Prostate gland (tissue), 2 donors: ENCODE measurements at places on chromosomes 1 and 21. TPM values are rescaled to one million over a fixed set of nuclear protein-coding genes. Genes with fewer than 3 reads are reported as not detected.
A peak's percentile ranks its signal among the peaks of the same experiment; 100 is the strongest.

Gene GNG12
- total RNA-seq = 61.5 TPM

DNA sequence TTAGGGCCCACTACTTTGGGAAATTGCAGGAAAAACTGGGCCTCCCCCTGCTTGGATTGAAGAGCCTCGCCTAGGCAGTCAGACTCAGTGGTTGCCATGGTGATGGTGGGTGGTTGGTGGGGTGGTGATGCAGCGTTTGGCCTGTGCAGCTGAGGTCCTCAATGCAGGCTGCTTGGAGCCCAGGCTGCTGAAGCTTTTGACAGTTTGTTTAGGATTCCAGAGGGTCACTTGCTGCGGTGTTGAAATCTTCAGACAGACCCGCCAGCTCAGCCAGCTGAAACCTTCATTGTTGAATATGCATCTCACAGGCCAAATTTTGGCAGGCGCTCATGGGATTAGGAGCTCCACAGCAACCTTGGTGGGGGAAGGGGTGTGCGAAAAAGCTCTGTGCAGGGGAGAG, 67.9 kb downstream of the CACNA1E start:
- DNase-seq = no peak

DNA sequence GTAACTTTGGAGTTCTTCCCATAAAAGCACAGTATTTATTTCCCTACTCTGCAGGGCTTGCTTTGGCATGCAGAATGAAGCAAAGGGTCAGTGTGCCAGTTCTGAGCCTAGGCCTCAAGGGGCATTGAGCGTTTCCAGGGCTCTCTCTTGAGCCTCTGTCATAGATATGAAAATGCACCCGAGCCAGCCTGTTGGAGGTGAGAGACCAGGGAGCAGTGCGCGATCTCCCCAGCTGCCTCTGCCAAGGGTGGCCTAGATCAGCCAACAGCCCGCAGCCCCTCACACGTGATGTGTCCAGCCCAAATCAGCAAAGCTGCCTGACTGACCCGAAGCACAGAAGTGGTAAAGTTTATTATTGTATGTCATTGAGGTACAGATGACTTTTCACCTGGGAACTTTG, 63.7 kb downstream of the TENT5C start:
- DNase-seq = no peak

- DNase-seq = no peak
Measured at GRCh38 chr1:53807916-53808315, 30.2 kb downstream of the NDC1 start.

Gene AGRN
- total RNA-seq = 92.4 TPM

Gene POU3F1
- total RNA-seq = 3.4 TPM

Gene HSF2BP
- 3.2 TPM for total RNA-seq

Gene MAN1C1
- 34.4 TPM for total RNA-seq

Gene NPHP4
- total RNA-seq = 11.4 TPM

GRCh38 chr21:42097274-42097673, 26.2 kb downstream of the UMODL1 start:
- DNase-seq = no peak

- no peak for DNase-seq
Measured at GRCh38 chr1:101410048-101410878, 173.4 kb downstream of the S1PR1 start.

DNA sequence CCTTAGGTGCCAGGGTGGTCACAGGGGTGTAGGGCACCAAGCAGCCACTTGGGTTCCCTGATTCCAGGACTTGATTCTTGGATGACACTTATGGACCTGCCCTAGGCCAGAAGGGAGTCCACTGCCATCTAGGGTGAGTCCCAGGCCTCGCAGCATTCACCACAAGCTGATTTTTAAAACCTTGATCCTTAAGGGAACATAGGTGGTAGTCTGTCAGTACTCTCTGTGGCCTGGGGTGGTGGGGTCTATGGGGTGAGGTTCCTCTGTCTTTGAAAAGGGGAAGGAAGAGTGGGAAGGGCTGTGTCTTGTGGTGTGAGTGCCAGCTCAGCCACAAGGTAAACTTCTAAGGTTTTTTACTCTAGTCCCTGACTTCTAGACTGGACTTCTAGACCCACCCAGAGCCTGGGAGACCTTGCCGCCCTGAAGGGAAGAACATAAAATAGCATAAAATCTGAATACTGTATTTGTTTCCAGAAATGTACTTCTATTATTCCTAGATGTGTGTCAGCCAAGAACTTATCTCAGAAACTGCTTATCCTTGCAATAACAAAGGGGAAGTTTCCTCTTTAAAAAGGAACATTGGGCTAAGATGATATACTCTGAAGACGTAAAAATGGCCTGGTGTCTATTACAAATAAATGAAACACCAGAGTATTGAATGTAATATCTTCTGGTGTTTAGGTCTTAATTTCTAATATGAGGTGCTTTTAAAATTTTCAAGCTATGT, 757.3 kb downstream of the LTN1 start:
- no peak for DNase-seq

DNA sequence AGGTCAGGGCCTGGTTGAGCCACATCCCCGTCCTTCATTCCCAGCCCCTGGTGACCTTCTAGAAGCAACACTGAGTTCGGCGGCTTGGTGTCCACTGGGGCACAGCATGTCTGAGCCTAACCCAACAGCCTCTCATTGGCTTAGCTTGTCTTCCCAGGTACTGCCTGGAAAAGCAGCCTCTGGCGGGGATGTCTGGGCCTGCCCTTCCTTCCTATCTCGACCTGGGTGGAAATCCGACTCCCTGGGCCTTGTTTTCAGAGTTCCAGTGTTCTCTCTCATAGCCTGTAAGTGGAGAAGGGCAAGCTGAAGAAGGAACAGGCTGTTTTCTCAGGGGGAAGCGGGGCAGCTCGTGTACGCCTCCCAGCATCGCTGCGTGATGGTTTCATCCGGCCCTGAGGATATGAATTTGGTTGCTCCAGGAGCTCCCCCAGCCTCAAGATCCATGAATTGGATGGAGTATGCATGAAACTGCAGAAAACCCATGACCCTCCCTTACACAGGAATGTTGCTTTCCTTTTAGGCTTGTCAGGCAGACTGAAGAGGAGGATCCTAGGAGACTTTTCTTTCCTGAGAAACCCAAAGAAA, 116.5 kb upstream of the IRF2BP2 start:
- peak; percentile 68 for DNase-seq

Gene TSSK3
- not detected for total RNA-seq
